Activated naive CD4-positive, alpha-beta T cell treated with anti-CD3 and anti-CD28 coated beads, Interleukin-2, amount 50 U/mL, for 72 hours (primary cell): ENCODE measurements at places on chromosomes 5 and 9. TPM values are rescaled to one million over a fixed set of nuclear protein-coding genes. Genes with fewer than 3 reads are reported as not detected.

OBP2B gene
- total RNA-seq: not detected

MARCOL gene
- total RNA-seq: not detected

DNA sequence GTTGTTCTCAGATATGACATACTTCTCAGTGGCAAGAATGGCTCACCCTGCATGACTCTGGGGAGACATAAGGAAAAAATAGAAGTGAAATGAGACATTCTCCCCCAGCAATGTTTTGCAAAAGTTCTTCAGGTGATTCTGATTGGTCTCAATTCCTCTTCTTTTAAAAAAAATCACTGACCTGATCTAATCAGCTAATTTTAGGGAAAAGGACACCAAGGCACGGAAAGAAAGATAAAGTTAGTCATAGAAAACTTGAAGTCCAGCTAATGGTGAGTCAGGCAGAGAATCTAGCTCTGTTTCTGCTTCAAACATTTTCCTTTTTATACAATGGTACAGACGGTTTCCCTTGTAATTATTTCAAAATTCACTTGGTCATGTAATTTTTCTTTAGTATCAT is 1018.9 kb upstream of the ARRDC3 start:
- DNase-seq: no peak

DNA sequence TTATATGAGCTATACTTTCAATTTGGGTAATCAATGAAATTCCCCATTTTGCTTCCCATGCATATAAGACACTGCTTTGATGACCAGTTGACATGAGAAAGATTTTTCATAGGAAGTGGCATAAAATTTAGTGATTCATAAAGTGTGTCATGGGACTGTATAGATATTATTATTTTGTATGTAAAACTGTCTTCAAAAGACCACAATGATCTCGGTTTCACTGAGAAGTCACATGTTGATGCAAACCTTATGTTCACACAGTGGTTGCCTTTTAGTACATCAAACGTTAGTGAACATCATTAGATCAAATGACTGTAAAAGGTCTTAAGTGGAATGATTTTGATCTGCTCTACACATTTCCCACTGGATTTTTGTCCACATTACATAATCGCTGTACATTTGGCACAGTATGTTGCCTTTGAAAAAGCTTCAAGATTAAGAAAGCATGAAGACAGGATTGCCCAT is 349.2 kb upstream of the MEF2C start:
- DNase-seq: no peak

- DNase-seq: no peak
Observed at GRCh38 chr5:16487456-16487855, 21.9 kb upstream of the ZNF622 start.
